SW 1271 (cell line): ENCODE measurements at places on chromosomes 4 and X.

- no peak for DNase-seq
These were observed 224.5 kb upstream of the GPRIN3 start for GRCh38 chr4:89531932-89532640.

- DNase-seq = no peak
These were observed at the start of gene CAPN6 for GRCh38 chrX:111270339-111270738. Gene CAPN6 (minus strand): TSS chrX:111270483. CDS start chrX:111263936, 6,547 bp downstream.

DNA sequence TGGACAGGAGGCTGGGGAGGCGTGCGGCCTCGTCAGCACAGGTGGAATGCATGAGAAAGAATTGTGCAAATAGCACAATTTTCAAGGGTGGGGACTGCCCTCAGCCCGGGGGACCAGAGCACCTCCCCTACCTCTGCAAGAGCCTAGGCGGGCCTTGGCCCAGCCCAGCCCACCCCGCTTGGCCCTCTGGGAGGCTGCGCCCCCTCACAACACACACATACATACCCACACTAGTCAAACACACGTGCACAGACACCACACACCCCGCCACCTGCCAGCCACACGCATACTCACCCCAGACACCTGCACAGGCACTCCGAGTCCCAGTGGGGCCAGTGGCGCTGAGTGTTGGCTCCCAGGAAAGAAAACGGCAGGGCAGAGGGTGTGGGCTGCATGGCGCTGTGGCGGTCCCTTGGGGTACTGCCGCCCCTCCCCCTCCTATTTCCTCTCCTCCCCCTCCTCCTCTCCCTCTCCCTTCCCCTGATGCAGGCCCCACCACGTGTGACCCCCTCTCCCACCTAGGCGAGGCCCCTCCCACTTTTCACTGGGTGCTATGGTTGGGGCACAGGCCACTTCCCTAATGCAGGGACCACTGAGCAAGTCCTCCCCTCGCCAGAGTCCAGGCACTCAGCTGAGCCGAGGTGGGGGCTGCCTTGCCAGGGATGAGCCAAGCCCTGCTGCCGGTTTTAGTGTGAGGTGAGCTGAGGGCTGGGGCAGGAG lies 84.5 kb downstream of the FAM53A start:
- no peak for DNase-seq

DNA sequence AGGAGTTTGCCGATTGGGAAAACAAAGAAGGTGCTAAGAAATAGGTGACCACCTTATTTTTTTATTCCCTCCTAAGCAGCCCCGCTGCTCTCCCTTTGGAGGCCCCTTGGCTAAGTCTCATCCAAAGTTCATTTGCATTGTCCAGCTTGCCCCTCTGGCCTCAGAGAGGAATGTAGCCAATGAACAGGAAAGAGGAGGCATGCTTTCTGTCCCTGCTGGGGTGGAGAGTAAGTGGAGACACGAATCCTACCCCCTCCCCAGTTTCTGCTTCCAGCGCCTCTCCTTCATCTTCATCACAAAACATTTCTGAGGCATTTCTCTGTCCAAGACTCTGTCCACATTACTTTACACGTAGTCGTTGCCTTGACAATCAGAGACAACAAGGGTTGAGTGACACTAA lies 38.7 kb downstream of the NLGN3 start:
- no peak for DNase-seq

DNA sequence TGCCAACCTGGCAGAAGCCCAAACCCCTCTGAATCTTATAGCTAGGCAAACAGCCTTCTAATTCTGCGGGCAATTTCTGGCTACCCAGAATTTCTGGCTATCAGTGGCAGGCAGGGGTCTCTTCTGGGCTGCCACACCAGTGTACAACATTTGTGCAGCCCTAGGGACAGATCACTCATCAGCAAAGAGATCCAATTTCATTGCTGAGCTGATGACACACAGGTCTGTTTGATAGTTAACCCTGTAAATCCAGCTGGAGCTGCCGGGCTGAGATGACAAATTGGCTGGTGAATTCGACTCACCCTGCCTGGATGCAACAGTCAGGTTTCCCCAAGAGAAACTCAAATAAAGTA lies 2.4 kb downstream of the MID1 start:
- no peak for DNase-seq

- no peak for DNase-seq
These were observed 46.3 kb upstream of the HUWE1 start for GRCh38 chrX:53732797-53733196.

DNA sequence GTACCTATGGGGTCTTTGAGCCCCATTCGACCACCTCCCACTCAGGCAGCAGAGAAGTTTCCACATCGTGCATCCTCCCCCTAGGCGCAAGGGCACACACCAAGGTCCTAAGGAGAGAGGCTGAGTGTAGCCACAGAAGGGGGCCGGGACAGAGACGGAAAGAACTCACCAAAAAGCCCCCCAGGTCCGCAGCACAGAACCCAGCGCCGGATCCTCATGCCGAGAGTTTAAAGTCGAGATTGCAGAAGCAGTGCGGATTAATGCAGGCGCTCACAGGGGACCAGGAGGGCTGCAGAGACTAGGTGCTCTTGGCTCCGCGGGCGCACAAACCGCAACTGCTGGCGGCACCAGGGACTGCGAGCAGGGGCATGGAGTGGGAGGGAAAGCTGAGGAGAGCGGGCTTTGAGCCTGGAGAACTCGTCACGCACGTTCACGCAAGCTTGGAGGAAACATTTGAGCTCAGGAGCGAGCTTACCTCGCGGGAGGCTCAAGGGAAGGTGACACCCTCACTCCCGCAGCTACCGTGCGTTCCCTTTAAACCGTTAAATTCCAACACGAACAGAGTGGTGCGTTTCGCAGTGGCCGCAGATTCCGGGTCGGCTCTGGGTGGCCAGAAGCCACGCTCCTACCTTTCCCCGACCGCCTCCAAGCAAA lies 8.5 kb downstream of the NKX3-2 start:
- DNase-seq = no peak

- no peak for DNase-seq
These were observed 13.8 kb upstream of the UVSSA start for GRCh38 chr4:1333256-1333655.

DNA sequence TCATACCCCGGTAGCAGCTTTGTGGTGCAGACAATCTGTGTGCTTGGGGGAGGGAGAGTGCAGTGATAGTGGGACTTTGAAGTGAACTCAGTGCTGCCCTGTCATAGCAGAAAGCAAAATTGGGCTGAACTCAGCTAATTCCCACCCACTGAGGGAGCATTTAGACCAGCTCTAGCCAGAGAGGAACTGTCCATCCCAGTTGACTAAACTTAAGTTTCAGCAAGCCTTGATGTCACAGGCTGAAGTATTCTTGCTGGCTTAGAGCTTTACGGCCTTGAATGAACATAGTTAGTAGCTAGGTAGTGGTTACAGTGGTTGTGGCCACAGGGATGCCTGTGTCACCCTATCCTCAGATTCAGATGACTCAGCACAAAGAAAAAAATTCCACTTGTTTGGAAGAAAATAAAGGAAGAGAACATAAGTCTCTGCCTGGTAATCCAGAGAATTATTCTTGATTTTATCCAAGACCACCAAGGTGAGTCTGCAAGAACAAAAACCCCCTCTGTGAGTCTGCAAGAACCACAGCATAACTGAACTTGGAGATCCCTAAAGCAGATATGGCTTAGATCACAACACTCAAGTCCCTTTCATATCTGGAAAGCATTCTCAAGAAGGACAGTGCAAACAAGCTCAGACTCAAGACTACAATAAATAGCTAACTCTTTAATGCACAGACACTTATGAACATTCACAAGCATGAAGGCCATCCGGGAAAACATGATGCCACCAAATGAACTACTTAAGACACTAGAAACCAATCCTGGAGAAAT lies 39.4 kb downstream of the ADH7 start:
- no peak for DNase-seq

GRCh38 chr4:6228158-6229067 lies 28.1 kb upstream of the JAKMIP1 start:
- no peak for DNase-seq

DNA sequence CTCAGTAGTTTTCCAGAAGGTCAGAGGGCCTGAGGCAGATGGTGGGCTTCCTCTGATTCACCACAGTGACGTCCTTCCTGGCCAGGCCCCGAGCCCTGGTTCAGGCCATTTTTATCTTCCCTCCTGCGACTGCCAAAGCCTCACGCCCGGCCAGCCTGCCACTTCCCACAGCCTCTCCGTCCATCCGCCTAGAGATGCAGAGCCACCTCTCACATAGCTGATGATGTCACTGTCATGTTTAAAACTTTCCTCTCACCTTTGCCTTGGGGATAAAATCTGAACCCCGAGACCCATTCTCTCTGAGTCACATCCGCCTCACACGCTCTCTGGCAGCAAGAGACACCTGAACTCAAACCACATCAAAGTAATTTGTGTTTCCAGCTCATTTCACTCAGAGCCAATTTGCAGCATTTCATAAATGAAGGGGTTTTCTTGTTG lies 175.3 kb downstream of the QDPR start:
- DNase-seq = no peak

DNA sequence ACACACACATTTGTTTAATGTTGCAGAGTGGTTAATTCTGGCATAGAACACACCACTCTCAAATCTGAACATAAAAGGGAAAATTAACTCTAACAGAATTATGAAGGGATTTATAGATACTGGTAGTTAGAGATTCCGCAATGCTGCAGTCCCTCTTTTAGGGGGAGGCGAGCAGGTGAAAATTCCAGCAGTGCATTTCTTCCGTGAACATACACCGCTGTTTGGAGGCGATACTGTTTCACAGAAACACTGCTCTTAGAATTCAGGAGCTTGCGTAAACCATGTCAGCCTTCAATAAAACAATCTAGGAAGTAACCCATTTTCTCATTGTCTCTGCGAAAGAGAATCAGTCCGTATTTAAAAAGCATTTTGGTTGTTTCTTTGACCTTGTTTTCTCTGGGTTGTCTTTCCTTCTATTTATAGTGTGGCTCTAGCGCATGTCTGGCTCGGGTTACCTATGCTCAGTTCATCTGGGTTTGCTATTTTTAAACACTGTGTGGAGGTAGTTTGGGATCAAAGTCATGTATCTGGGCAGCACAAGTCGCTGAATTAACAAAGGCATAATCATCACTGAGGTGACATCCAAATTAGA lies 90.4 kb downstream of the GPAT3 start:
- no peak for DNase-seq

DNA sequence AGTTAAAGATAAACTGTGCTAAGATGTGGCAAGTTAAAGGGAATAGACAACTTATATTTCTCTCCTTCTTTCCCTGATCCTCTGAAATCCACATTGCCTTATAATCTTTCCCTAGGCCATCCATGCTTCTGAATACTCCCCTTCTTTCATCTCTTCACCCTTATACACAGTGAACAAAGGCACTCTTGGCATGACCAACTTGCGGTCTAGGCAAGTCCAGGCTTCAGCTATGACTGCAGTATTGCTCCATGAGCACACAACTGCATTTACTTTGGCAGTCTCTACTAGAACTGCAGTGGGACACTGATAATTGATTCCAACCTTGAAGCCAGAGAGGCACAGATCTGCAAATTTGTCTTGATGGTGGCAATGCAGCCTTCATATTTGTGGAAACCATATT lies 24.2 kb upstream of the UBA6 start:
- DNase-seq = no peak

DNA sequence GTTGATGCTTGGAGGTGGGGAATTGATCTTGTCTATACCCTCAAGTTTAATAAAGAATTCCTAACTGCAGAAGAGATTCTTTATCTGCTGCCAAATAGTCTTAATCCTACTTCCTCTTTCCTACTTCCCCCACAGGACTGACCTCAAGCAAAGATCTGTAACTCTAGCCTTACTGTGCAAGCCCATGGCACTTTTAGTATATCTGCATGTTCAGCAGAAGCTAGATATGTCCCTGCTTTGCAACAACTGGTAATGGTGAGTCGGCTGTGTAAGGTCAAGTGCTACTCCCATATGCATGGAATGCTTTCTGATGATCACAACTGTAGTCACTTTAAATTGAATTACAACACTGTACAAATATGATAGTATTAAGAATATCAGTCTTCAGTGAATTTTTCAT lies 26.3 kb upstream of the PDS5A start:
- no peak for DNase-seq
